ENCODE measurements at places on chromosomes 12 and 14. TPM values are rescaled to one million over a fixed set of nuclear protein-coding genes. Genes with fewer than 3 reads are reported as not detected.

STRAP gene
- total RNA-seq, result 127 TPM

- DNase-seq, result no peak
Observed at GRCh38 chr12:103139876-103140275, 182.4 kb downstream of the ASCL1 start.

DNA sequence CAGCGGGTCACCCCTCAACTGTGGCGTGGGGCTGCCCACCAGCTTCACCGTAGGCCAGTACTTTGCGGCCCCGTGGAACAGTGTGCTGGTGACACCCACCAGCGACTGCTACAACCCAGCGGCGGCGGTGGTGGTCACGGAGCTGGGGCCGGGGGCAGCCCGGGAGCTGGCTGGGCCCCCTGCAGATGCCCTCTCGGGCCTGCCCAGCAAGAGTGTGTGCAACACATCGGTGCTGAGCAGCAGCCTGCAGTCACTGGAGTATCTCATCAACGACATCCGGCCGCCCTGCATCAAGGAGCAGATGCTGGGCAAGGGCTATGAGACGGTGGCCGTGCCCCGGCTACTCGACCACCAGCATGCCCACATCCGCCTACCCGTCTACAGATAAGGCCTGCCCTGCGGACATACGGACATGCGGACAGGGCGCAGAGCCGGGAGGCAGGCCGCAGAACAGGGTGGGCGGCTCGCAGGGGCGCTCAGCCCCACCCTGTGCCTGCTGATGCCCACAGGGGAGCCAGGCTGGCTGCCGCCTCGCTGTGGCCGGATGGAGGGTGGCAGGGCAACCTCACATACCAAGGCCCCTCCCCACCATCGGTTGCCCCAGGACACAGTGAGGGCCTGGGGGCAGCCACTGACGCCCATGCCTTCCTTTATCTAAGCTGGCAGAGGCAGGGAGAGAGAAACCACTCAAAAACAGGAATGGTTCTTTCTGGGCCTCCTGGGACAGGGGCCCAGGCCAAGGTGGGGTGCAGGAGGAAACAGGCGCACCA lies 55.5 kb downstream of the FAM222A start:
- DNase-seq, result no peak

- no peak for DNase-seq
Observed at GRCh38 chr12:76952995-76953394, 74.2 kb upstream of the CSRP2 start.

GXYLT1 gene
- total RNA-seq, result 5.7 TPM

Measured in right cardiac atrium (tissue), 5 donors.